Activated naive CD8-positive, alpha-beta T cell treated with anti-CD3 and anti-CD28 coated beads for 36 hours (primary cell): ENCODE measurements at places on chromosomes 6 and 20. TPM values are rescaled to one million over a fixed set of nuclear protein-coding genes. Genes with fewer than 3 reads are reported as not detected.
A peak's percentile ranks its signal among the peaks of the same experiment; 100 is the strongest.

- H3K27ac ChIP-seq, result no peak overlapping the region
- no peak overlapping the region for H3K4me3 ChIP-seq
- no peak for DNase-seq
Observed at GRCh38 chr6:169800668-169801395, 49.4 kb downstream of the ERMARD start.

DNA sequence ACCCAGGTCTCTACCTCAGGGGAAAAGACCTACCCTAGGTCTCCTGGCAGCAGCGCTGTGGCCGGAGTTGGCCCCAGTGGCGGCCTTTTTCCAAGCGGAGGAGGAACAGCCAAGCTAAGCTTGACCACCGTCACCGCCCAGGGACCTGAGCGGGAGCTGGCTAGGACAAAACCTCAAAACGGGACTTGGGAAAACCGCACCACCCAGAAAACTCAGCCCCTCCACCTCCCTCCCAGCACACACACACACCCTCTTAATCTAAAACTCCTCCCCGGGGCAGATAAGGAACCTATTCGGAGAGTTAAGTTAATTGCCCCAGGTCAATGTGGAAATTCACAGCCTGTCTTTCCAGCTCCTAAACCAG lies 2.7 kb upstream of the TRERF1 start:
- H3K27ac ChIP-seq, result no peak overlapping the region
- no peaks in the 10 kb centered on the region for H3K36me3 ChIP-seq
- H3K27me3 ChIP-seq, result peaks cover 10% of the 10 kb centered on the region
- no peak overlapping the region for H3K4me3 ChIP-seq
- no peak for DNase-seq

DNA sequence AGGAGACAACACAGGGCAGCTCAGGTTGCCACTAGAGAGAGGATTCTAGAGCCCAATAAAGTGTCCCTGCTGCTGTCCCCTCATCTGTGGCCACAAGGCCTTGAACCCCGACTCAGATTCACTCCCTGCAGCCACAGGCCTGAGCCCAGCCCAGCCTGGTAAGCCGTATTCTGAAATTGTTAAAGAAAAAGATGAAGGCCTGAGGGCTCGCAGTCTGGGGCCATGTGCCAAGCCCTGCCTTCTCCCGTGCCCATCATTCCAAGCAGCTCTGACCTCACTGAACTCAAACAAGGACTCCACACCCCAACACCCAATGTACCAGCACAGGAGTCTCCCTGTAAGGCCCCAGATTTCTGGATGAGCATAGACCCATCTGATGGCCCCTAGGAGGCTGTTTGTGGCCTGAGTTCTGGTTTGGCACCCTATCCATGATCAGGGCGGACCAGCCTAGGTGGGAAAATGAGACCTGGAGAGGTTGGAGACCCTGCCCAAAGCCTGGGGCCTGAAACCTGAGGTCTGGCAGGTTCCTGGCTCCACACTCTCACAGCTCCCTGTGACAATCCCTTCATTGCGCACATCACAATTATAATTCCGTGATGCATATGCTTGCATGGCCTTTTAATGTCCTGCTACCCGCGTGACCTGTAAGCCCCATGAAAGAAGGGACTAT lies 62.0 kb upstream of the TOP1 start:
- no peaks in the 10 kb centered on the region for H3K36me3 ChIP-seq
- no peak overlapping the region for H3K27ac ChIP-seq
- H3K27me3 ChIP-seq, result peaks cover 18% of the 10 kb centered on the region
- no peak for DNase-seq
- no peak overlapping the region for H3K4me3 ChIP-seq

DNA sequence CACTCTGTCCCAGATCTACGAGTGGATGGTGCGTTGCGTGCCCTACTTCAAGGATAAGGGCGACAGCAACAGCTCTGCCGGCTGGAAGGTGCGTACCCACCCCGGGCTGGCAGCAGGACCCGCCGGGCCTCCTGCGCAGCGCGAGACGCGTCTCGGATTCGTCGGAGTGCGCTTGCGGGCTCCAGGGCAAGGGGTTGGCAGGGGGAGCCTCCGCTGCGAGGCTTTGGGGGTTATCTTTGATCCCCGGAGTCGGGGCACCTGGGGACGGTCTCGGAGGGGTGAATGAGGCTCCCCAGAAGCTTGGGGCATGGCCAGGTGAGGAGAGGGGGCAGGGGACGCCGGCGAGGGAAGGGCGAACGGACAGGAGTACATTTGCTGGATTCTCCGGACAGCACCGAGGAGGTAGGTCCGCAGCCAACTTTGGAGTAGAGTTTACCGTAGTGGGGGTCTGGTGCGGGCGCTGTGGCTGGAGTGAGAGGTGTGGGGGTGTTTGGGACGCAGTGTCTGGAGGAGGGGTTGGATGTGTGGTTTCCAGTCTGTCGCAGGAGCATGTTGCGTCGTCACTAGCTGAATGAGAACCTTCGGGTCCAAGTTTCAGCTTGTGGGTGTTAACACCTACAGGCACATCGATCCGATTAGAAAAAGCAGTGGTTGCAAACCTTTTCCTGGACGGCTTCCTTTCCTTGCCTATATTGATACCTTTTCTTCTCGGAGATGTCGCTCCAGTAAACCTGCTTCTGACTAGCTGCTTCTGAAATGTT lies 1.2 kb downstream of the FOXO3 start:
- DNase-seq, result no peak
- peaks cover 14% of the 10 kb centered on the region for H3K36me3 ChIP-seq
- H3K4me3 ChIP-seq, result peak overlapping the region; percentile 40

GRCh38 chr6:39794231-39794630 lies 2.1 kb downstream of the DAAM2 start:
- peaks cover 55% of the 10 kb centered on the region for H3K27me3 ChIP-seq
- H3K4me3 ChIP-seq, result no peak overlapping the region
- no peaks in the 10 kb centered on the region for H3K4me1 ChIP-seq
- H3K27ac ChIP-seq, result no peak overlapping the region
- no peaks in the 10 kb centered on the region for H3K36me3 ChIP-seq
- DNase-seq, result no peak

- no peak for DNase-seq
- no peaks in the 10 kb centered on the region for H3K36me3 ChIP-seq
- H3K4me3 ChIP-seq, result no peak overlapping the region
- H3K4me1 ChIP-seq, result no peaks in the 10 kb centered on the region
- H3K27me3 ChIP-seq, result no peaks in the 10 kb centered on the region
Observed at GRCh38 chr6:53009511-53009910, 14.4 kb upstream of the GSTA4 start.

The NRSN1 gene
- not detected for total RNA-seq

The NKX2-4 gene
- total RNA-seq, result not detected

The SOX4 gene
- 0.70 TPM for total RNA-seq
